ENCODE measurements at places on chromosomes 6 and 20. TPM values are rescaled to one million over a fixed set of nuclear protein-coding genes. Genes with fewer than 3 reads are reported as not detected.

GRCh38 chr6:13205106-13205505 is 123.2 kb downstream of the TBC1D7 start:
- no peak for DNase-seq

- peak; percentile 34 for DNase-seq
Observed at GRCh38 chr6:34315780-34316179, 67.0 kb upstream of the SMIM29 start.

- no peak for DNase-seq
Observed at GRCh38 chr6:49913636-49914375, 47.5 kb upstream of the CRISP1 start.

PPP1R3G gene
- total RNA-seq: not detected

CFAP61 gene
- total RNA-seq: not detected

NOX3 gene
- not detected for total RNA-seq

MYLK2 gene
- total RNA-seq: 0.17 TPM

FERMT1 gene
- 0.12 TPM for total RNA-seq

GTF3C6 gene
- total RNA-seq: 81.6 TPM
